ENCODE measurements at places on chromosomes 4 and X.

DNA sequence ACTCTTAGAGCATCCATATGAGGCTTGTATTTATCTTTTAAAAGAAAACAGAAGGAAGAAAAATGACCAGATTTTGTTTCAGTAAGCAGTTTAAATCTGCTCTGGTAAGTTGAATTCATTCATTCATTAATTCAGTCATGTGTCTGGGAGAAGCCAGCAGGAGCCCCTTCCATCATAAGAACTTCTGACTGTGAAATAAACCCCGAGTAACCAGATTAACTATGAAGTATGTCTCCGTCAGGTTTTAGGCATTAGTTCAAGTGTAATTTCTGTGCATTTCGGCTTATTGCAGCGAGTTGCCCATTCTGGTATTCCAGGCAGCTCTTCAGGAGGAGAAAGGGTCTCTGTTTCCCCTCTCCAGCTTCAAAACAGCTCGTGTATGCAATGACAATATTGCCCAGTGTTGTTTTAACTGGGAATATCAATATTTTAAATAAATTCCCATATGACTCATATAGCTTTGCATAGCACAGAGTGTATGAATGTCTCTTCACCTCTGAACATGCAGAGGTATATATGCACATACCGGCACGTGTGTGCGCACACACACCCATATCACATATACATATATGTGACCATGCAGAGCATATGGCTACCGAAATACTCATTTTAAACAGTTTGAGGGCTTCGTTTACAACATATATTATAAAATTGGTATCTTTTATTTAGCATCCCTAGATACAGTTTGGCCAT is 255.3 kb downstream of the BCOR start:
- DNase-seq, result no peak

DNA sequence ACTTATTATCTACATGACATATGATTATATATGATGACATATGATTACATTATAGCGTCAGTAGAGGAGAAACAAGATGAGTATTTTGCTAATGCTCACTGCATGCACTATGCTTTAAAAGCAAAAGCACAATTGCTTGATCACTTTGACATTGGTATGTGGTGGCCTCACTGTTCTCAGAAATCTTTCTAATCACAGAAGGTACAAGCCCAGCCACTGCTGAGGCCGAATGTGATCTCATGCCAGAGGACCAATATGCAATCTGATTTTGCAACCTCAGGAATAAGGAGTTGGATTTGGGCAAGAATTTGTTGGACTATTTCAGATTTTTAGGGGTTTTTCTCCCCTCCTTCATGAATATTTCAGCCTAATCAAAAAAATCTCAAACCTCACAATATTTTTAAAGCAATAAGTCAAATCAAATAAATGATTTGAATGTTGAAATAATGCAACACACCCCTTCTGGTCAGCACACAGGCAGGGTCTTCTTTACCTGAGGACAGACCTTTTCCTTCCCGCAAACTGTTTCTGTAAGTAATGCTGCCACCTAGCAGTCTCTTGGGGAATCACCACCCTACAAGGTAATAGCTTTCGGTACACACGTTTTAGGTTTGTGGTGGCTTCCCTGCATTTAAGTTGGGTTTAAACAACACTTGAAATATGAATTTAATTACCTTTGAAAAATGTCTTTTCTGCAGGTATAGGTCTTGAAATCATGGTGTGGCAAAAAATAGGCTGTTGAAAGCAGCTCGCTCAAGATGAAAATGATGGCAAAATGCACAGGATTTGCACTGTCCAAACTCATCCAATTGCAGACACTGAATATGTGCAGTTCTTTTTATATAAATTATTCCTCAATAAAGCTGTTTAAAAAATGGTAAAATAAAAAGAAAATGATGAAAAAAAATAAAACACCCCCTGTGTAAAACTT is 4.8 kb upstream of the CXCL13 start:
- no peak for DNase-seq

DNA sequence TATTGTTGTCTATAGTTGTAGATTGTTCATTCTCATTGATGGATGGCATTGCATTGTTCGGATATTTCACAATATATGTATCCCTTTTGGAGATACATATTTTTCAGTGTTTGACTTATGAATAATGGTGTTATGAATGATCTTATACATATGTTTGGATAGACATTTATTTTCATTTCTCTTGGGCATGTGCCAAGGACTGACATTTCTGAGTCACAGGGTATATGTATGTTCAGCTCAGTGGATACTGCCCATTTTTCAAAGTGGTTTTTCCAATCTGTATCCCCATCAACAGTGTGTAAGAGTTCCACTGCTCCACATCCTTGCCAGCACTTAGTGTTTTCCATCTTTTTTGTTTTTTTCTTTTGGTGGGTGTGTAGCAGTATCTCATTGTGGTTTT is 45.0 kb upstream of the RAB40AL start:
- DNase-seq, result no peak

DNA sequence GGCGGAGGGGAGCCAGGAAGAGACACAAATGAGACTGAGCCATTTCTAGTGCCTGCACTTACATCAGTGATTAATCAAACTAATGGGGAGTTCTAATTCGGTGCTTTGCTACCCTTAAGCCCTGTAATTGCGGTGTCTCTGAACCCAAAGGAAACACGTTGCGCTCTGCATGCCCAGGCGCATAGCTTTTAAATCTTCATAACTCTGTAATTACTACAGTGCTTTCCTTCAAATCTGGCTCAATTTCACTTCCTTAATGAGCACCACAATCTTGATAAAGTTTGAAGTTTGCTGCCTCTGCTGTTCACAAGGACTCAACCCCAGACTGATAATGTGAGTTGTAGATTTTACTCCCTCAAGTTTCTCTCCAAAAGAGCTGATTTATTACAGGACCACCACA is 5.7 kb upstream of the NHS start:
- DNase-seq, result no peak

DNA sequence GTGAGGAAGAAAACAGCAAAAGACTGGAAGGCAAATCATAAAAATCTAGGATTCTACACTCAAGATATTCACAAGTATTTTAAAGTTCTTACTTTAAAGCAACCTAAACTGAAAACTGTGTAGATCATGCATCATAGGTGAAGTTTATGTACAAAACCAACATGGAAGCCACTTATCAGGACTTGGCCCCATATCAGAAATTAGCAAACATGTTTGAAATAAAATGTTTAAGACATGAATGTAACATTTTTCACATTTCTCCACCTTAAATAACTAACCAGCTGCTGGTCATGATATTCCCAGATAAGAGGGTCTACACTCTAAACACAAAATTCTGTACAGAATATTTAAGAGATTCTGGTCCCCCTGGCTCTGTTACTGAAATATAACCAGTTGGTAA is 38.5 kb downstream of the APBB2 start:
- DNase-seq, result no peak

- no peak for DNase-seq
Measured at GRCh38 chrX:56268888-56269287, 36.7 kb downstream of the KLF8 start.

GRCh38 chr4:113173126-113173792 is 123.8 kb downstream of the ANK2 start:
- DNase-seq, result no peak

DNA sequence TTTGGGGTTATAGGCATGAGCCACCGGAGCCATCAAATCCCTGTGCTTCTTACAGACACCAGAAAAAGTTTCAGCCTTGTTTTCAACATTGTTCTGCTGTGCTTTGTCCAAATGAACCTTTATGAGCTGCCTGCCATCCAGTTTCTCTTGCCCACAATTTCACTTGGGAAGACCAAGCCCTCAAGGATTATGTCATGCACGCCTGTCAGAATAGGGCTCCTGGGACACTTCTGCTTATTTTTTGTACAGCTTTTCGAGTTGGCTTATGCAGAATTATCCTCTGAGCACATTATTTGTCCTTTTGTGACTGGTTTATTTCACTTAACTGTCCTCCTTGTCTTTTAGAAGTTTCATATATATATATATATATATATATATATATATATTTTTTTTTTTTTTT is 16.2 kb downstream of the UBE2K start:
- DNase-seq, result no peak

- no peak for DNase-seq
Measured at GRCh38 chr4:86033171-86033570, 326.7 kb downstream of the MAPK10 start.

GRCh38 chrX:47992669-47993068 is 11.1 kb downstream of the ZNF182 start:
- no peak for DNase-seq

- no peak for DNase-seq
Measured at GRCh38 chr4:175542786-175543185, 269.3 kb downstream of the GPM6A start.

- DNase-seq, result no peak
Measured at GRCh38 chr4:162229670-162230069, 65.9 kb upstream of the FSTL5 start.

DNA sequence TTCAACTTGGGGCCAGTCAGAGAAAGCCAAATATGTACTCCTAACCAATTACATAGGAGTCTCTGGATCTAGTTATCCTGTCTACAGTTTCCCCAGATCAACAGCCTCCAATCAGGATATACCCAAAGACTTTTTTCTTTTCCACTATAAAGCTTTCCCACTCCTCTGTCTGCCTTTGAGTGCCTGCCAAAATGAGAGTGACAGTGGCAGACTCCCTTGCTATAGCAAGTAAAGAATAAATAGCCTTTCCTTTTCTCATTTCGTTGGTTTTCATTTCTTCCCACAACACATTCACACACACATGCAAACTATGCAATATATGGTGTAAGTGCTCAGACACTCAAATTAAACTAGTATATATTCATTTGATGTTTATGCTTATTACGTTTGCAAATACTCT is 302.4 kb upstream of the TACR3 start:
- no peak for DNase-seq

DNA sequence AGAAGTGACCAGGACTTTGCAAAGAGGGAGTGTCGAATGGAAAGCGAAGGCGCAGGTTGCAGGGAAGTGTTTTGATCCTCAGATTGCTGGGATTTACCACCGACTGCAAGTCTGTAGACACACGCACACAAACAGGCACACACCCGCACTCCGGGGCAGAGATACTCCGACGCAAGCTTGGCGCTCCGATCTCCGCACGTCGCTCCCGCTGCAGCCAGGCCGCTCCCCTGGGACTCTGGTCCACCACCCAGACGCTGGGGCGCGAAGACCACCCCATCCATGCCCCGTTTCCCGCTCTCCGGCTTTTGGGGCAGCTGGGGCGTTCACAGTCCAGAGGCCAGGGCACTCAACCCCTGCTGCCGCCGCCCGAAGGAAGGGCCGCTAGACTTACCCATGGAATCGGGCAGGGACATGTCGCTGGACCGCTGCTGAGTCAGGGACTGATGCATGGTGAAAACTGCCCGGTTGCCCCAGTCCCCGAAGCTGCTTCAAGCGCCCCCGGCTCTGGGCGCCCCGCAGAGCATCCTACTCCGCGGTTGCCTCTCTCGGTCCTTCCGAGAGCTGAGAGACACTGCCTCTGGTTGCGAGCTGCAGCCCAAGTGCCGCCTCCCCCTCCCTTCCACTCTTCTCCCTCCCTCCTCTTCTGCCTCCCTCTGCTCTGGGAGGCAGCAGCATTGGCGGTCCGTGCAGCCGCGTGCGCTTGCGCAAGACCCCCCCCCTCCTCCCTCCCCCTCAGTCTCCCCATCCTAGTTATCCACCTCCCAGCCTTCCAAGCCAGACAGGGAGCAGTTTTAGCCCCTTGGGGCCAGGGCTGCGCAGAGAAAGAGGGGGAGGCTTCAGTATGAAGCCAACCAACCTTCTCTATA is at the start of gene TMEM255A:
TMEM255A (minus strand) TSS at position 601 of the 866 bp plus-strand sequence; CDS start at position 449, 152 bp downstream.
- DNase-seq, result peak; percentile 76

DNA sequence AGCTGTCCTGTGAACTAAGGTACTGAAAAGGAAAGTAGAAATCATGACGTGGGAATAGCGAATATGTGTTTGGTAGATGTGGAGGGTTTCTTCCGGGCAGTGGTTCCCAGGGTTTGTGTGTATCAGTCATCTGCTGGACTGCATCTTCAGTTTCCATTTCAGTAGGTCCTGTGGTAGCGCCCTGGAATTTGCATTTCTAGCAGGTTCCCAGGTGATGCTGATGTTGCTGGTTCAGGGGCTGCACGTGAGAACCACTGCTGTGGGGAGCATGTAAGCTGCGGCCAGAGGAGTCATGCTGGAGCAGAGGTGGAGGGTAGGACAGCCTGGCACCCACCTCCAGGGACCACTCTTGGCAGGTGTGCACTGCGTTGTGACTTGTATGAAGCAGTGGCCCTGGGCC is 47.1 kb downstream of the ARHGAP10 start:
- DNase-seq, result no peak

GRCh38 chr4:134001057-134001456 is 200.5 kb downstream of the PABPC4L start:
- DNase-seq, result no peak

- DNase-seq, result no peak
Measured at GRCh38 chr4:72553540-72554337, 15.3 kb downstream of the ADAMTS3 start.

DNA sequence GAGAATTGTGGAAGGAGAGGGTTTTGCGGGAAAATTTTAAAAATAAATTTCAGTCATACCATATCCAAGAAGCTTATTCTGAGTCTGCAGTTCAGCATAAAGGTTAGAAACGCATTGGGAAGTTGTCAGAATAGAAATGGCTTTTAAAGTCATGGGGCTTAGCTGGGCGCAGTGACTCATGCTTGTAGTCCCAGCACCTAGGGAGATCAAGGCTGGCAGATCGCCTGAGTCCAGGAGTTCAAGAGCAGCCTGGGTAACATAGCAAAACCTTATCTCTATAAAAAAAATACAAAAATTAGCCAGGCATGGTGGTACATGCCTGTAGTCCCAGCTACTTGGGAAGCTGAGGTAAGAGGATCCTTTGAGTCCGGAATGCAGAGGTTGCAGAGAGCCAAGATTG is 3.9 kb upstream of the PLA2G12A start:
- no peak for DNase-seq

DNA sequence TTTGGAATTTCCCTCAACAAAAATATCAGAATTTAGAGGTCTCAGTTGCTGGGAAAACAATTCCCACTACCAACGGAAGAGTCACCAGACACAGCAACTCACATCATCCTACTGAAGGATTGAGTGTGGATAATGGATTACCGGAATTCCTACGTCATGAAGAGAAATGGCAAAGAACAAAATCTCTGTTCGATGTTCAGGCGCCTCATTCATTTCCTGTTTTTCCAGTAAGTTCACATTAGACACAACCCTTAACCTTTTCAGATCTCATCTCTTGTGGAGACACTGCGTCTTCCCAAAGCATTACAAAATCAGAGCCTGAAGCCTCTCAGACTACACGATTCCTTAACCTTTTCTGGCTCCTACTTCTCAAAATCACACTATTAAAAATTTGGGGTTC is 58.5 kb upstream of the CPEB2 start:
- no peak for DNase-seq

DNA sequence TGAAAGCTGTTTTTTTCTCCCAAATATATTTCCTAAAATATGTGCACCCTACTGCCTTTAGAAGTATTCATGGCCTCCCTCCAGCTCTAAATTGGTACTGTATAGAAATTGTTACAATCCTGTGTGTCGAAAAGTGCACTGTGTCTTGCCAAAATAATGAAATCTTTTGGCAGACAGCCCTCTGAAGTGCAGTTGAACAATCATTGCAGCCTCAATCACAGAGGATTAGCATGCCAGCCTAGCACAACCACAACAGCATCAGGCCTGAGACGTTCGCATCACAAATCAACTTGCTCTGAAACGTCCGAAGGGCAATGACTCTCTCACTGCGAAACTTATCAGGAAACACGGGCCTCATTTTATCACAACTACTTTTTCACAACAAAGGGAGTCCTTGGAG is 99.0 kb downstream of the ANOS1 start:
- DNase-seq, result no peak

Measured in NCI-H1436 treated with DMSO at 0.1 percent for 48 hours (cell line).